ENCODE measurements at places on chromosomes 4 and X.

- no peak for DNase-seq
These were observed 101.5 kb downstream of the DHX15 start for GRCh38 chr4:24482871-24483270.

GRCh38 chr4:174856926-174857800, 28.1 kb upstream of the GLRA3 start:
- no peak for DNase-seq

- no peak for DNase-seq
These were observed 59.9 kb downstream of the CHIC2 start for GRCh38 chr4:54004463-54004862.

DNA sequence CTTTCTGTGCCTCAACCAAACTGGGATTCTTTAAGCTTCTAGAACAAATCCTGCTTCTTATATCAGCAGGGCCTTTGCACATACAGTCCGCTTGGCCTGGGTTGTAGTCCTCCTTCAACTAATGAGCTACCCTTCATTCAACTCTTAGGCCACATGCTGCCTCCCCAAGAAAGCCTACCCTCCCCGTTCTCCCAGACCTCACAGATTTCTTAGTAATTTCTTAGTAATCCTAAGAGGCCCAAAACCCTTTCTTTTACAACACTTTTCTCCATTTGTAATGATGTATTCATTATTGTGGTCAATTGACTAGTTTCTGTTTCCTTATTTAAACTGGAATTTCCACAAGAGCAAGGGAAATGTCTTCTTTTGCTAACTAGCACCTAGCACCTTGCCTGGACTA, 233.1 kb downstream of the PPP1R2C start:
- no peak for DNase-seq

GRCh38 chr4:148079961-148080360, 348.1 kb downstream of the ARHGAP10 start:
- DNase-seq = no peak

DNA sequence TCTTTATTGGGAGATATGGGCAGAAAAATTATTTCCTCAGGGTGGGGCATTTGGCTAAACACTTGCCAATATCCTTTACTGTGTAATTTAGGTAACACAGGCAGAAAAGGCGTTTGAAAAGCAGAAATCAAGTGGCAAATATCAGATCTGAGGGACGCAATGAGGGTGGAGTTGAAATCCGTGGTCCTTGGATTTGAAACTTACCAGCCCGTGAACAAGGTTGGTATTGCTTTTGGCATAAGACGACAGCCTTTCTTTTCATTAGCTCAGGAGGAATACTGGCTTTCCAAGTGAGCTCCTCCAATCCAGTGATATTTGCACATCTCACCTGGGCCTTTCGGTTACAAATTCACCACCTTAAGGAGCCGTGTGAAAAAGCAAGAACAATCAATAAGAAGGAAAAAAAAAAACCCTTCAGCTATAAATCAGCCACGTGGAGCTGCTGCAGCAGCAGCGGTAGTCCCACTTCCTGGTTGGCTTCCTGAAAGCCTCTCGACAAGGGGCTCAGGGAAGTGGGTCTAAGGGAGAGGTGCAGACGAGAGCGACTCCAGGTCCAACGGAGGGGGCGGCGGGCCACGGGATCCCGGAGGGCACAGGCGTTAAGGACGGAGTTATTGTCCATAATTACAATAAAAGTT, 734 bp upstream of the GALNT7 start:
- peak; percentile 21 for DNase-seq

- DNase-seq = no peak
These were observed 456.1 kb downstream of the GRXCR1 start for GRCh38 chr4:43348591-43348990.

GRCh38 chr4:186948361-186949242, 224.9 kb upstream of the FAT1 start:
- no peak for DNase-seq

DNA sequence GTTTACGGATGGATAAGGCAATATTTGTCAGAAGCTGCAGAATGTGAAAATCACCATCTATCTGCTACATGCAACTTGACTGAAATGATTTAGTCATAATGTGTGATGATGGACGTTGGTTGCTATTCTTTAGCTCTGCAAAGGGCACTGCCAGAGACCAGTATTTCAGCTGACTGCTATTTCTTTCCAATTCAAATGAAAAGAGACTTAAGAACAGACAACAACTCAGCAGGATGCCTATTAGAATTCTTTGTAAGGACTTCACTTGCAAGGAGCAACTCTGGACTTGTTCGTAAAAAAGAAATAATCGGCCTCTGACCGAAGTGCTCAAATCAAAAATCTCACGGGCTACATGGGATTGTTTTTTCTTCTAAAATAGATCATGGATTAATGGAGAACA, 262.7 kb downstream of the DHX15 start:
- DNase-seq = no peak

DNA sequence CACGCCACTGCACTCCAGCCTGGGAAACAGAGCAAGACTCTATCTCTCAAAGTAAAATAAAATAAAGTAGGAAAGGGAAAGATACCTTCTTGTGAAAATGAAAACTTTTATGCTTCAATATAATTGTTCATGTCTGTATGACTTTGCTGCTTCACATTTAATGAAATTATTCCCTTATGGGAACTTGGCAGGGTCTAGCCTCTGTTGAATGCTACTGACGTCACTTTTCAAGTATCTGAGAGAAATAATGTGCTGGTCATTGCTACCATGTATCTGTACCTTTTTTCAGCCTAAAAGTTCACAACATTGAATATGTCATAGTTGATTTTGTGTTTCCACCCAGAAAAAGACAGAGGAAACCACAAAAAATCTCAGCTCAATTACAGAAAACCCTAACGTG, 65.2 kb downstream of the PRDM5 start:
- no peak for DNase-seq

GRCh38 chrX:101079736-101080270, 1.1 kb downstream of the TMEM35A start:
- DNase-seq = no peak

GRCh38 chrX:63581398-63581797, 203.6 kb downstream of the ARHGEF9 start:
- DNase-seq = no peak

GRCh38 chrX:71321731-71322130, 20.2 kb downstream of the ITGB1BP2 start:
- no peak for DNase-seq

GRCh38 chrX:31658360-31658759, 586.5 kb upstream of the FTHL17 start:
- no peak for DNase-seq

DNA sequence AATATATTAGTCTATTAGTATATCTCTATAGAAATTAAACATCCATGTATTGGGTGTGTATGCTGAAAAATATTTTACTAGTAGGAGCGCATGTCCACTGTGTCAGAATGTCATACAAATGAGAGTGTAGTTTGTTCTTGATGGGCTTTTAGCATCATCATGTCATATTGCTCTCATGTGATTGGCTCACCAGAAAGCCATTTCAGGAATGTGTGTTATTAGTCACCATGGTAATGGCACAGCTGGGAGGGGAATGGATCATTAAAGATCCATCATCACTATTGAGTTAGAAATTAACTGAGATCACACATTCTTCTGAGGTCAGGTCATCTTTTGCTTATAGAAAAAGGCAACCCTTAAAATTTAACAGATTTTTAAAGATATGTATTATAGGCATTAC, 77.3 kb downstream of the PHEX start:
- DNase-seq = no peak

DNA sequence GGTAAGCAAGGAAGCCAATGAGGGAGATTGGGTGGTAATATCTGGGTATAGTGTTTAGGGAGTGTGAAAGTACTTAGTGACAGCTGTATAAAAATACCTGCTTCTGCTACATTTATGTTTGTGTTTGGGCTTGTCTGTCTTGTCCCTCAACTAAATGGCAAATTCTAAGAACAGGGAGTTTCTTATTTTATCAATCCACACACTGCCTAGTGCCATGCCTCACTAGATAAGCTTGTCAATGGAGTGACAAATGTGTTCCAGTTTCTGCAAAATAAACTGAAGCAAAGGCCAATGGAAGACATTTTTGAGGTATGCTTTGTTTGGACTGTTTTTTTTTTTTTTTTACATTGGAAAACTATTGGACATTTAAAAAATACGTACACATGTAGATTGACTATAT, 418.0 kb downstream of the SH2D1A start:
- no peak for DNase-seq

- DNase-seq = no peak
These were observed 40.8 kb downstream of the LAMP2 start for GRCh38 chrX:120428309-120428708.

GRCh38 chrX:109873574-109873973, 129.3 kb upstream of the TMEM164 start:
- DNase-seq = no peak
